HS-5 (cell line): ENCODE measurements at places on chromosomes 11 and 22.

DNA sequence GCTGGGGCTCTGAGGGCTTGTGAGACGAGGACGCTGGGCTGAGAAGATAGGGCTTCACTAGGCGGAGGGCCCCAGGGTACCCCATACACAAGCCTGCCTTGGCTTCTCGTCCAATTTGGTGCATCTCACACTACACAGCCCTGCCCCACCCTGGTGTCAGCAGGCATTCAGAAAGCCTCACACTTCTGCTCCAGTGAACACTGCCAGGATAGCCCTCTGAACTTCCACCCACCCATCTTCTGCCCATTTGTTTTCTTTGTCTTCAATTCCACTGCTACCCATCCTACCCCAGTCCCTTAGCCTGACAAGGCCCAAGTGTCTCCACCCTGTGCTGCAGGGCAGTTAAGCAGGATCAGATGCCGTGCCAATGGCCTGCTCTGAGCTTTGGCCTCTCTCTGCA is 1.9 kb upstream of the BUD13 start:
- DNase-seq = no peak

GRCh38 chr22:20229916-20230775 is 38.0 kb downstream of the RTN4R start:
- DNase-seq = no peak

DNA sequence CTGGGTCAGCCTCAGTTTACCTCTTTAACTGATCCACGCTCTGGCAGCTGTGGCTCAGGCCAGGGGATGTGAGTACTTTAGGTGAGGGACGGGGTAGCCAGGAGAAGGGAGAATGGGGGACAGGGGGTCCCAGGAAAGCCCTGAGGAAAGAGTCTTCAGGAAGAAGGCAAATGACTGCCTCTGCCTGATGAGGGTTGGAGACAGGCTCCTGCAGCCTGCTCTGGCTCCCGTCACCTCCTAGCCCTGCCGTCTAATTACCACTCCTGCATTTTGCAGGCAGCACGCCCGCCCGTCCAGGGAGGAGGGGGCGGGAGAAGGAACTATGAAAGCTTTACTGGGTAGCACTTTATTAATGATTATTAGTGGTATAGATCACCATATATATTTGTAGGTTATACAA is 116.6 kb downstream of the CEP164 start:
- no peak for DNase-seq

GRCh38 chr22:49753276-49753890 is 74.3 kb downstream of the BRD1 start:
- no peak for DNase-seq

GRCh38 chr11:10605941-10606381 is 37.5 kb upstream of the LYVE1 start:
- DNase-seq = no peak

GRCh38 chr11:106990331-106990730 is 27.9 kb downstream of the GUCY1A2 start:
- DNase-seq = no peak

DNA sequence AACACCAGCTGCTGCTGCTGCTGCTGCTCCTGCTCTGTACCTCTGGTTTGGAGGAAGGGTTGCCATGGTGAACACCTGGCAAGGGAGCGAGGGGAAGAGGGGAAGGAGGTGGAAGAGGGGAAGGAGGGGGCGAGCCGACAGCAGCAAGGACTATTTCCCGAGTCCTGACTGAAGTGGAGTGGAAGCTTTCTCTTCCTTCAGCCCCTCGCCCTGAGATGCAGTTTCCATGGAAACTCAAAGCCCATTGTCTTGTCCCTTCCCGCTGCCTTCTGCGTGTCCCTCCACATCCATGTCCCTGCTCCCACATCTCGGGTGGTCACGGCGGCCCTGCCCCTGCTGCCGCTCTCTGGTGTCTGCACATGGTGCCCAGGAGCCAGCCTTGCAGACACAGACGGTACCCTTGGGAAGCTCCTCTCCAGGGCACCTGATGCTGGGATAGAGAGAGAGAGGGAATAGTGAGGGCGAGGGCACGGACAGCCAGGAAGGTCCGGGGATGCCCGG is 28.6 kb downstream of the FAM83F start:
- no peak for DNase-seq

DNA sequence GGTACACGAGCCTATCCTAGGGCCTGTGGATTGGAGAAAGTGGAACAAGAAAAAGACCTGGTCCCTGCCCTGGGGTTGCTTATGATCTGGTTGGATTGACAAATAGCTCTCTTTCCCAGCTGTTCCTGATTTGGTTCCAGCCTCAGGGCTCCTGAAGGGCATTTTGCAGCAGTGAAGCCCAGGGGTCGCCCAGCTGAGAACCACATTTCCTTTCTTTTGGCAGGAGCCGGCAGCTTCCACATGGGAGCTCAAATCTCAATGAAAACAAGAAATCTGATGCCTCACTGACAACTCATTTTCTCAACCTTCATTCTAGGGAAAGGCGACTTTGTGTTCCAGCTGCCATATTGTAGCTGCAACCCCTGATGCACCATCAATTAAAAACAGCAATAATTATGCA is 140.6 kb upstream of the CADM1 start:
- no peak for DNase-seq

GRCh38 chr11:118618115-118618990 is 10.9 kb downstream of the PHLDB1 start:
- DNase-seq = no peak

- DNase-seq = no peak
Observed at GRCh38 chr11:93783765-93784144, 327 bp upstream of the MED17 start.

GRCh38 chr22:20951151-20951931 is 15.7 kb upstream of the AIFM3 start:
- no peak for DNase-seq

DNA sequence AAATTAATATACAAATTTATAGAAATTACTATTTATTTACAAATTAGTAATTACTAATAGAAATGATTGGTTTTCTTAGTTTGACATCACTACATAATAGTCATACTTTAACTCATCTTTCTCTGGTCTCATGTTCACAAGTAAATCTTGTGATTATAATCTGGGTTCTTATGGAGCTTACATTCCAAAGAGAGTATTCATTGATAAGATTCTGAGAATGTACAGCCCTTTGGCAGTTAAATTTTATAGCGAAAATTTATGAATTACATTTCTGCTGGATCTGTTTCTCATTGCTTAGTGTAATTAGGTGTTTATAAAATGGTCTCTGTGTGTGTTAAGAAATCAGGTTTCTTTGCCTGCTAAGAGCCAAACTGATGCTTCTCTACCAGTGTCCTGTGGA is 175.2 kb downstream of the TMEM135 start:
- no peak for DNase-seq

GRCh38 chr11:61091373-61092279 is 10.7 kb upstream of the CD5 start:
- no peak for DNase-seq

GRCh38 chr11:132910011-132910760 is 622.1 kb downstream of the OPCML start:
- DNase-seq = no peak

DNA sequence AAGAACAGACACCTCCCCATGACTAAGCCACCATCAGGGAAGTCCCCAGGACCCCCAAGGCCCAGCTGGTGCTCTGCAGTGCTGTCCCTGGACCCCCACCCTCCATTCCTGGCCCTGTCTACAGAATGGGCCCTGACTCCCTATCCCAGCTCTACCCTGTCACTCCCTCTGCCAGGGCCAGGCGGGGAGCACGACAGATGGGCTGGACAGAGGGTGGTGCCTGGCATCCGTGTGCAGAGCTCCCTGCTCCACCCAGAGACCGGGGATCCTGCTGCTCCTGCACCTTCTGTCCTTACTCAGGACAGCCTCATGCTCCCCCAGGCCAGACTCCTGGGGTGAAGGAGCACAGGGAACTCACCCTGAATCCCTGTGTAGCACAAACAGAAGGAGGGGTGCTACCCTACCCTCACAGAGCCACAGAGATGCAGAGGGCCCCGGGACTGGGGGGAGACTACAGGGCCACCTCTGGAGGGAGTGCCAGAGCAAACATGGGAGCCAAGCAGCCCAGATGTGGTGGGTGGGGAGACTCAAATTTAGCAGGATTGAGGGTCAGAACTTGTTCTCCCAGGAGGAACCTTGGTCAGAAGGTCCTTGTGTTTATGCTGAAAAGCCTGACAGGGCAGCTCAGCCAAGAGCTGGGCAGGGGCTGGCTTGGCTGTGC is 2.0 kb downstream of the ARVCF start:
- DNase-seq = no peak

- no peak for DNase-seq
Observed at GRCh38 chr11:58597486-58598144, 18.8 kb downstream of the ZFP91 start.

DNA sequence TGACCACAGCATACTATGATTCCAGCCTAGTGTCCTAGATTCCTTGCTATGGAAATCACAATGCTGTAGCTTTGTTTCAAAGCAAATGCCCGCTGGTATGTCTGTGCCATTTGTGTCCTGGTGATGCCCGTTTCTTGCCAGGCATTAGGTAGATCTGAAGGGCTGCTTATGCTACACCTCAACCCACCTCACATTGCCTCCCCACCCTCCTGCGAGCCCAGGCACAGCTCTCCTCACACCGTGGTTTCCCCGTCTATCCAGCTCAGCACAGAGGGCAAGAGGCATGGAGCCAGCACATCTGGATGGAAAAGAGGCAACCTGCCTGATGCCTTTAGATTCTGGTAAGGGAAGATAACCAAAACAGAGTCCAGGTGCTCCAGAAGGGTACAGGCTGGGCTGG is 307.4 kb upstream of the B3GAT1 start:
- no peak for DNase-seq

GRCh38 chr11:46309814-46310259 is 32.4 kb downstream of the CREB3L1 start:
- no peak for DNase-seq

DNA sequence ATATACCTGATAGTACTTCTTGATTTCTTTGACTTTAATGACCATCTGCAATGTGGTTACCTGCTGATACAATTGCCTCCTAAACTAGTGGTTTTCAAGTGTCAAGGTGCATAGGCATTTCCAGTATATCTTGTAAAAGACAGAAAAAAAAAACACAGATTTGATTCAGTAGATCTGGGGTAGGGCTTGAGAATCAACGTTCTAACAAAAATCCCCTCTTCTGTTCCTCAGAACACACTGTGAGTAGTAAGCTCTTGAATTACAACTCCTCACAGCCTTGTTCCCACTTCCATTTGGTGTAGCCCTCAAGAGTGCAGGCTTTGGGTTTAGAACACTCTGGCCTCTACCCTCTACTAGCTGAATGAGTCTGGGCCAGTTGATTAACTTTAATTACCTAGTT is 78.0 kb upstream of the CTSC start:
- no peak for DNase-seq

GRCh38 chr11:129910360-129910759 is 15.0 kb upstream of the NFRKB start:
- DNase-seq = no peak

- no peak for DNase-seq
Observed at GRCh38 chr22:49062155-49062801, 765.4 kb downstream of the BRD1 start.

- peak; percentile 9 for DNase-seq
Observed at GRCh38 chr11:127345819-127346459, 345.4 kb upstream of the KIRREL3 start.

DNA sequence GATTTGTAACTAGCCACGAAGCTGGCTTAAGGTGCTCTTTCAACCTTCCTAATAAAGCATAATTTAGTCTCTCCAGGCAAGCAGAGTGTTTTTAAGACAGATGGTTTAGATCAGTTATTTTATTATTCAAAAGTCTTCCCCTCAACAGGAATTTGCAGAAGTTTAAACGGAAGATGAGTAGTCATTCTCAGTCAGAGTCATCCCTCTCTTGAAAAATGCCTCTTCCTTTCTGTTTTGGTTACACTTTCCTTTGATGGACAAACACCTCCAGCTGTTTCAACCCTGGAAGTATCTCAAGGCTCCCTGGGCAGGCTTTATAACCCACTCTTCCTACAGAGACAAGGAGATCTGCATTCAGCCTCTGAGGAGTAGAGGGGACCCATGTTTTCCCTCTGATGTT is 60.3 kb upstream of the POU2AF2 start:
- no peak for DNase-seq

GRCh38 chr11:3224401-3225057 is 5.9 kb upstream of the MRGPRG start:
- DNase-seq = no peak

GRCh38 chr22:45098056-45098455 is 65.7 kb upstream of the NUP50 start:
- DNase-seq = no peak

DNA sequence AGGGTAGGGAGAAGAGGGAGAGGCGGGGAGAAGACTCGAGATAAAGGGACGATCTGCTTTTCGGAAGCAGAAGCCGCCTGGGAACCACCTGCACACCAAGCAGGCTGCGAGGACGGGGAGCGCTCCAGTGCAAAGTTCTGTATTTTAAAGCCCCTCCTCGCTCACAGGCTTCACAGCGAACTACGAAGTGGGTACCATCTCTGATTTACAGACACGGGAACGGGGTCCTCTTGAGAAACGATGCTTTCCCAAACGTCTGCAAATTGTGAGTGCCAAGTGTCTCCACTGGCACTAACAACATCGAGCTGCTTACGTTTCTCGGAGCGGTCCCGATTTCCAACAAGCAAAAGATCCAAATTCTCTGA is 700 bp upstream of the STX3 start:
- DNase-seq = no peak

DNA sequence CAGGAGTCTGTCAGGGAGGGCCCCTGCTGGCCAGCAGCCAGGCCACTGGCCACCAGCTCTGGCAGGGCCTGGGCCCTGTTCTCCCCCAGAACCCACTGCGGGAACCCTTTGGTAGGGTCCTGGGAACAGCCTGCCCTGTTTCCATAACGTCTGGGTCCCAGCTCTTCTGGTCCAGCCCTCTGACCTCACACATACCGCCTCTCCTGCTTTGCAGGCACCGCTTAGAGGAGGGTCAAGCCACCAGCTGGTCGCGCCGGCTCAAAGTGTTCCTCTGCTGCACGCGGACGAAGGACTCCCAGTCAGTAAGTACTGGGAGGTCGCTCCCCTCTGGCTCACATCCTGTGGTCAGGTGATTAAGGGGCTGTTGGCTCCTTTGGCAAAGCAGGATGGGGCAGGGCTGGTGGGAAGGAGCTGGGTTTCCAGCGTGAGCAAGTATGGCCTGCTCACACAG is 26.6 kb upstream of the MYRF start:
- no peak for DNase-seq

DNA sequence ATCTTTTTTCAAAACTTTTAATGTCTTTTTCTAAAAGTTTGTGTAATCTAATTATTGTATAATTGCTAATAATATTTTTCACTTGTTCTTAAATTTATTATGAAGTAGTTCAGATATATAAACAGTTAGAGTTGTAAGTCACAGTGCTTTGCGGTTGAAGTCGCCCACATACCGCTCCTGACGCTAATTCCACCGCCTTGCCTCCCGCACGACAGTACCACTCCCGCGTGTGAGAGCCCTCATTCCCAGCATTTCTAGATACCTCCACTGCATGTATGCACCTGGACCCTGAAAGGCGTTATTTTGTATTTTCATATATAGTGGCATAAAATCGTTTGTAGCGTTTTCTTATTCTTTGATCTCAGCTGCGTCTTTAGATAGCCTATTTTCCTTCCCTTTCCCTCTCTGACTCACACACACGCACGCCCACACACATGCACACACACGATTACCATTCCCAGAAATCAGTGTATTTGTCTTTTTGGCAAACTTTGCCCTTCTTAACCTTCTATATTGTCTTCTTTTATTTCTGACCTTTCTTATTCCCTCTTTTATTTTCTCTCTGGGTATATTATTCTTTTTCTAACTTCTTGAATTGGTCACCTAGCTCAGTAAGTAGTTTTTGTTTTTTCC is 56.4 kb upstream of the PITPNB start:
- DNase-seq = no peak
